Stimulated activated CD8-positive, alpha-beta memory T cell treated with anti-CD3 and anti-CD28 coated beads, Interleukin-15, amount 100 ng/mL, for 1 hour (primary cell): ENCODE measurements at places on chromosomes 7 and 10.

GRCh38 chr7:106125417-106125816 is 13.3 kb upstream of the SYPL1 start:
- no peak for DNase-seq

- DNase-seq: no peak
Measured at GRCh38 chr7:22872096-22872807, 49.6 kb upstream of the TOMM7 start.

DNA sequence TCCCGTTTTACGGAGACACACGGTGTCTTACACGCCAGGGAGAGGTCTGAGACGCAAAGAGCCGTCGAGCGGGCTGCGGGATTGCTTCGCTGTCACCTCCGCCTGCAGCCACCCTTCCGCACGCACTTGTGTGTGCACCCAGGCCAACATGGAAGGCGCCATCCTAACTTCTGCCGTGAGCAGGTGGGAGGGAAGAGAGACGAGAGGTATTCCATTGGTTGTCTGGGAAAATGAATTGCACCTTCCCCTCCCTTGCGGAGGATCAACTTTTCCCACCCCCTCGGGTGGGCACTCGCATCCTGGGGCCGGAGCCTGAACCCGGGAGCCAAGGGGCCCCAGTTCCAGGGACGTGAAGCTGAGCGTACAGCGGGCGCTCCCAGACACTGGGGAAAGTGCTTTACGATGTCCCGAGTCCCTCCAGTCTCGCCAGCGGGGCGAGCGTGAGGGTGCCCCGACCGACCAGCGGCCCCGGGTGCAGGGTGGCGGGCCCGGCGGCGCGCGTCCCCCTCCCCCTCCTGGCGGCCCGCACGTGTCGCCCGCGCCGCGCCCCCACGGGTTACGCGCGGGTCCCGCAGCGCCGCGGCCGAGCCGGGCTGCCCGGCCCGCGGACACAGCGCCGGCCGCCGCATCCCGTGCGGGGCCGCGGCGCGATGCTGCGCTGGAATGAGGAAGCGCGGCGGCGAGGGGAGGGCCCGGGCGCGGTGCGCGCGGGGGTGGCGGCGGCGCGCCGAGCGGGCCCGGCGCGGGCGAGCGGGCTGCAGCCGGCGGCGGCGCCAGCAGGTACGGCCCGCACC is 984 bp upstream of the IKZF1 start:
- no peak for DNase-seq

DNA sequence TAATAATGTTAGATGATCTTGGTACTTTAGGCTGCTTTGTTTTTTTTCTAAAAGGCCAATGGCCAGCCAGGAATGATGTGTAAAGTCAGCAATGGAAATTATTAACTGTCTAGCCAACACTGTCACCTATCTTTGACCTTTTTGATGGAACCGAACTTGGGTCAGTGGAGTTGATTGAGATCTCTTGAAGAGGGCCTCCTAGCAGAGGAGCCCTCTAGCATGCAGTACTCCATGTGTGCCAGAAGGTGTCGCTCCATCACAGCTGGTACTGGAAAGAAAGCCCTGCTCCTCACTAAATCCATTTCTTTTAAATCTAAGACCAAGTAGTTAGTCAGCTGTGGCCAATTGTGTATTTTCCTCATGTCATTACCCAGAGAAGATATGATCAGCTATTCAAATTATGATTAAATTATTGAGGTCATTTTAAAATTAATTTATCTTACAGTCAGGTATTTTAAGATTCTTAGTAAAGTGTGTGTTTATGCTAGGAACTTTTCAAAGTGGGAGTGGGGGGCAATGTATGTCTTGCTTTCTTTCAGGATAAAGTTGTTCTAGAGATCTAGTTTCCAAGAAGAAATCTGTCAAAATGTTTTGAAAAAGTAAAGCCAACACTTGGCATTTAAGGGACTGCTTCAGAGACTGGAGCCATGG is 33.1 kb upstream of the CROT start:
- DNase-seq: peak; percentile 37

- DNase-seq: no peak
Measured at GRCh38 chr7:32167256-32167655, 97.0 kb upstream of the PDE1C start.

GRCh38 chr10:129784291-129784690 is 179.8 kb downstream of the EBF3 start:
- no peak for DNase-seq

DNA sequence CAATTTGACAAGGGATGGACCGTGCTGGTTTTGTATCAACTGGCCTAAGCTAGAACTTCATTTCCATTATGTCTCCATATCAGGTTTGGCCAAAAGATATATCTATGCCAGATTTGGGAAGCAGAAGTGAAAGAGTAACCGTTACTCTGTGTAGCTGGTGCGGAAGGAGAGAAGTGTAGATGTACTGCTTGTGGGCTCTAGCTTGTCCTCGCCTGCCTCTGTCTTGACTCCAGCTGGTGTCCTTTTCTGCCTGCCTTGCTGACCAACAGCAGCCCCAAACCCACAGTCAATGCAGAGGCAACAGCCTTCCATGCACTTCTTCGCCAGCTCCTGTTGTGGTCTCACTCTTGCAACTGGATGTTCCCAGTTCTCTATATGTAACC is 128.5 kb downstream of the KIF20B start:
- DNase-seq: no peak

DNA sequence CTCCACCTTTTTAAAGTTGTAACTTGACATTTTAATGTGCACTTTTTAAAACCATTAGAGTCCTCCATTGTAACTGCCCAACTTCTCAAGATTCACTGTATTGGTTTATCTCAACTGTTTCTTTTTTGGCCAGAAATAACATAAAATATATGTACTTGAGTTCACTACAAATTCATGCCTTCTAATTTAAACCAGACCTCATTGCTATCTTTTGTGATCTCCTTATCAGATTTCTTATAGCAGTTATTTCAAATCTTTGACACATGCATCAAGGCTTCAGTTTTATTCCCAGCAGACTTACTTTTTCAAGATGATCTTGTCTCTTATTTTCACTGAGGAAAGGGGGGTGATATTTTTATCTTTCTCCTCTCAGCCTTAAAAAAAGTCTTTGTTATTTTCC is 154.3 kb downstream of the PHF14 start:
- DNase-seq: no peak

GRCh38 chr10:121886997-121887622 is 40.7 kb downstream of the ATE1 start:
- no peak for DNase-seq

DNA sequence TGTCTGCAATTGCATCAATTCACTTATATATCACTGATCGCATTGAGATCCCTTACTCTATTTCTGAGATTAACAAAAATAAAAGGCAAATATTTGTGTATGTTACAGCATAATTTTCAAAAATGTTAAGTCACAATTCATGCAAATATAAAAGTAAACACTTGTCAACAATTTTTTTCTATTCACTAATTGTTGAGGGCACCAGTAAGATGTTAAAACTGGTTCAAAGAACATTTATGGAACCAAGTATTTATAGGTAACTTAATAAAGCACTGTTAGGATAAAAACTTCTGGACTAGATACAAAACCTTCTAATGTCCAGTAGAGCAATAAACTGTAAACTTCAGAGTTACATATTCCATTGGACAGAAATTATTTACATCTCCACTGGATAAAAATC is 586.1 kb upstream of the AUTS2 start:
- DNase-seq: no peak

DNA sequence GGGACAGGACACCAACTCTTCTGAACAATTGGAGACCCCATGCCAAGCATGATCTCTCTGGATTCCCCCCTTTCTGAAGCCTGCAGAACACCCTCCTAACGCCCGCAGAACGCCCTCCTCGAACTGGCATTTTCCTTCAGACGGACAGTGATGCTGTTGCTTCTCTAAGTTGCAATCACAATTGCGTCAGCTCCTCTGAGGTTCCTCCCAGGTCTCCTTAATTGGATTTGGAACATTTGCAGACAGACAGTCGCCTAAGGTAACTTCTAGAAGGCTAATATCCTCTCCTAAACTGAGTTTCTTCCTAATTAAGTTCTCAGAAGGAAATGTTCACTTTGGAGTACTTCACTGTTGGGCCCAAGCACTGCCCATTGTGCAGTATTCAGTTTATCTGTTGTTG is 20.5 kb upstream of the SERPINE1 start:
- no peak for DNase-seq

DNA sequence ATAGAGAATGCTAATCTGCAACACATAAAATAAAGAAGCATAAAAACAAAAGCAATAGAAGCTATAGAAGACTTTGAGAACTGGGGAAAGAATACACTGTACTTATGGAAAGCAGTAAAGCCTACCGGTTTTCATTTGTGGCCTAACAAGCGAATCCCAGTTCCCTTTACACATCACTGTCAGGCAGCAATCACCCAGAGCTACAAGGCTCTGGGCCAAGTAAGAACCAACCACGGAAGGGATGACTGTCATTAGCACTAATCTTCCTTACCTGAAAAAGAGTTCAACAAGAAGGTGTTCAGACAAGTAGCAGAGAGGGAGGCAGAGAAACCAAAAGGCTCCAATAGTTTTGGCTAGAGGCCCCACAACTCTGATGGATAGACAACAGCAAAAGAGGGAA is 15.0 kb downstream of the CCDC6 start:
- DNase-seq: no peak

DNA sequence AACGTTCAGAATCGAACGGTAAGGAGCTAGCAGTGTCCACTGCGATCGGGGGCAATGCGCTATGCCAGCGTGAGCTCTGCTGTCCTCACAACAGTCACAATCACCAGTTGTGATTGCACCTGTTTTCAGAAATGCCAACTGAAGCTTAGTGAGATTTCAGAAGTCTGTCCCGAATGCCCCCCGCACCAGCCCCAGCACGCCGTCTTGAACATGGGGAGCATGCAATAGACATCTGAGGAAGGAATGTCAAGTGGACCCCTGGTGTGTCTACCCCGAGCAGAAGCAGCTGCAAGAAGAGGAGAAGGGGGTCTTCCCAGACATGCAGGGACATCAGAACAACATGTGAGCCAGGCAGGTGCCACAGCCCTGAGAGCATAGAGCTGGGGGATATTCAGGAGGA is 125.7 kb upstream of the CHST15 start:
- DNase-seq: no peak

- no peak for DNase-seq
Measured at GRCh38 chr10:15225511-15225910, 57.0 kb upstream of the NMT2 start.

DNA sequence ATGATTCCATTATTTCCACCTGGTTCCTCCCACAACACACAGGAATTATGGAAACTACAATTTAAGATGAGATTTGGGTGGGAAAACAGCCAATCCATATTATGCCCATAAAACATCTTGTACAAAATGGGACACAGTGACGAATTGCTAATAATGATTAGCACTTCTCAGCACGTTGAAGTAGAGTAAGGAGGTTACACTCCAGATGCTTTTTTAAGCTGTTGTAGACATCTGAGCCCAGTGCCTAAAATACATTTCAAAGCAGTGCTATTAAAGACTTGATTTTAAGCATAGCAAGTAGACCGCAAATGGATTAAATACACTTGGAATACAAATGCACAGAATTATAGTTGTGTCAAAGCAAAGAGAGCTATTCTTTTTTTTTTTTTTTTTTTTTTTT is 105.9 kb downstream of the AASS start:
- no peak for DNase-seq

DNA sequence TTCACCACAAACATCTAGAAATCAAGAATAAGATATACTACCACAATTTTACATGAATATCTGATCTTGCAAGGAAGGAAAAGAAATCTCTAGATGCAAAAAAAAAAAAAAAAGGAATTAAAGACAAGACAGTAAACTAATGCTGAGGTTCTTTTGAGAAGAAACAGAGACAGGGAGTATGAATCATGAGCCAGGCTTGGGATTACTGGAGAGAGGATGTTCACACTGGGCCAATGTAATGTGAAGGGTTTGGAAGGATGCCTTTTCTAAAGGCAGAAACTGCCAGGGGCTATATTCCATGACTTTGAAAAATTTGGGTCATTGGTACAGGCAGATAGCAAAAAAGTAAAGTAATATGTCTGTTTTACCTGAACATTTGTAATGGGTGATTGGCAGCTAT is 573.0 kb upstream of the IGFBP3 start:
- no peak for DNase-seq

GRCh38 chr7:157772486-157773130 is 435.8 kb downstream of the DNAJB6 start:
- no peak for DNase-seq

DNA sequence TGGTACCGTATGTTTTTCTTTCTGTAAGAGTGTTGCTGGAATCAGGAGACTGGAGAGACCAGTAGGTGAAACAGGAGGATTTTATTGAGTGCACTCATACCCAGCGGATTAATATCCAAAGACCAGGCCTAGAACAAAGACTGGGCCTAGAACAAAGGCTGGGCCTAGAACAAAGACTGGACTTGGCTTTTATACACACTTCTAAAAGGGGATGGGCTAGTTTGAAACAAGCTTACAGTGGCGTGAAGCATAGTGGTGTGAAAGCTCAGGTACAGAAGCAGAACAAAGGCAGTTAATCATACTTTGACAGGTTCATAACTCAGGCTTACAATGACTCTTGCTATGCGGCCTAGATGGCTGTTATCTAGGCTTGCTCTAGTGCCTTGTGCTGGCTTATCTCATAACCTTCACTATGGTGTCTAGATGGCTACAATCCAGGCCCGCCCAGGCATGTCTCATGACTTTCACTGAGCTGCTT is 67.7 kb downstream of the TRIM24 start:
- no peak for DNase-seq

GRCh38 chr10:6254201-6254600 is 51.5 kb downstream of the PFKFB3 start:
- no peak for DNase-seq

DNA sequence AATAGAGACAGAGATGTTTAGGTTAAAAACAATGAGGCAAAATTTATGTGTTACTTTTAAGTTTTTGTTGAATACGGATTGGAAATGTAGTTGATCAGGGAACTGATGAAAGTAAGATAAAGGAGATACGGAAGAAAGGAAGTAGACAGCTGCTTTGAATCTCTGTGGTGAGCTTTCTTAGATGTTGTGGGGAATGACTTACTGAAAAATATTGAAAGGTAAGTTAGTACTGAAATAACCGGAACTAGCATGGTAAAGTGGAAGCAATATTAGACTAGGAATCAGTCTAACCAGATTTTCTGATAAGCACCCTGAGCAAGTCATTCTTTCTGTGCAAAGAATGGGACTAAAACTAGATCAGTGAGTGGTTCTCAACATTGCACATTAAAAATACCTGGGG is 34.8 kb downstream of the LUC7L2 start:
- no peak for DNase-seq

DNA sequence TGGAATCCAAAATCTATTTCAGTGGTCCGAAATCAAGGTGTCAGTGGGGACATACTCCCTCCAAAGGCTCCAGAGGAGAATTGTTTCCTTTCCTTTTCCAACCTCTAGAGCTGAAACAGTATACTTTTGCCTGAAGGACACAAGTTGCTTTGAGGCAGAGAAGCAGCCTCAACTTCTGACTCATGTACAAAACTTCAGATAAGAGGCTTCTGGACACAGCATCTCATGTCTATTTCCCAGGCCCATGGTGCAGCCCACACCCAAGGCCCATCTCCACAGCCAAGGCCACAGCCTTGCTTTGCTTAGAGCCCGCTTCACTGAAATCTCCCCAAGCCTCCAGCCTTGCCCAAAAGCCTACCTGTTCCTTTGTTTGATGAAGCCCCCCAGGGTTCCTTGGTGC is 68.9 kb downstream of the ZNF467 start:
- no peak for DNase-seq
